ENCODE measurements at places on chromosomes 3 and 15. TPM values are rescaled to one million over a fixed set of nuclear protein-coding genes. Genes with fewer than 3 reads are reported as not detected.

Gene KBTBD8
- 30.6 TPM for total RNA-seq

GRCh38 chr15:31280046-31280830 is 46.4 kb upstream of the KLF13 start:
- H3K27ac ChIP-seq, result no peak overlapping the region
- H3K4me1 ChIP-seq, result peaks cover 3% of the 10 kb centered on the region
- H3K4me3 ChIP-seq, result no peak overlapping the region
- DNase-seq, result no peak
- H3K36me3 ChIP-seq, result no peaks in the 10 kb centered on the region

- DNase-seq, result no peak
Measured at GRCh38 chr3:66083096-66083678, 44.5 kb upstream of the MAGI1 start.

DNA sequence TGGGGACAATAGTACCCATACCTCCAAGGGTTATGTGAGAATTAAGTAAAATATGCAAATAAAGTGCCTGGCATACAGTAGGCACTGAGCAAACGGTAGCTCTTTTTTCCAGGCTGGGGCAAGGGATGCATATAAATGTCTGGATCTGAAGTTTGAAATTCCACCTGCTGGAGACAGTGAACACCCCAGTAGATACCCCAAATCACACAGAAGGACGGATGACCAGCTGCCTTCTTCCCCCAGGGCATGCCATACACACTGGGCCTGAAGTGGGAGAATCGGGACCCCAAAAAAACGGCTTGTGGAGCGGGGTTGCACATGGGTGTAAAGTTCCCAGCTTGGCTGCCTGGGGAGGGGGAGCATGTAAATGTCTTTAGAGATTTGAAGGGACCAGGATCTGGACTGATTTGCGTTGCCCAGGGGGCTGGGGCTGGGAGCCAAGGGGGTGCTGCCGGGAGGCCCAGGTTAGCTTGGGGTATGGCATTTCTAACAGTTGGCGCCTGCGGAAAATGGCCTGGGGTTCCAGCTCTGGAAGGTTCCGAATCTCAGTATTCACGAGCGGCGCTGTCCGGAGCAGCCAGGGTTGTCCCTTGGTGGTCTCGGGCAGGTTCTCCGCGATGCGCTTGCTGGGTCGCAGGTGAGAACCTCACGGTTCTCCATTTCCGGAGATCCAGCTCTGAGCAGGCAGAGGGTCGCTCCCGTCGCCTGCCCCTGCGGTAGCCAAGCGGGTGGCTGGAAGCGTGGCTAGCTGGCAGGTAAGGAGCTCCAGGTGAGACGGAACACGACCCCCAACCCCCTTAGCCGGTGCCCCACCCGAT is 42.6 kb upstream of the POLG start:
- H3K36me3 ChIP-seq, result peaks cover 2% of the 10 kb centered on the region
- peaks cover 9% of the 10 kb centered on the region for H3K4me1 ChIP-seq
- no peak overlapping the region for H3K27ac ChIP-seq
- H3K27me3 ChIP-seq, result peaks cover 78% of the 10 kb centered on the region
- no peak for DNase-seq

DNA sequence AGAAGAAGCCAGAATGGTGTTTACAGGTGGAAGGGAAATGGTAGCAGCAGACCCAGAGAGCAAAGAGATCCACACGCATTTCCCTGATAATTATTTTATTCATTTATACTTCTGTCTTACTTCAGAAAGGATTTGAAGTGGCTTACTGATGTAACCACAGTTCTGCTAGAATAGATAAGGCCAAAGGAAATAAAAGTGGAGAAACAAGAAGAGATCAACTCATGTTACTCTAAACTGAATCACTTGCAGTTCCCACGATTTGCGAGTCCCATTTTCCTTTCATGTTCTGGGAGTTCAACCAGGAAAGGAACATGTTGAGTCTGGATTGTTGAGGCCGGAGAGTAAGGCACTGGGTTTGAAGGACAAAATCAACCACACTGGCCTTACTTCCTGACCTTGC is 151.8 kb downstream of the MYRIP start:
- no peak for DNase-seq
- H3K4me3 ChIP-seq, result no peak overlapping the region
- peaks cover 4% of the 10 kb centered on the region for H3K27me3 ChIP-seq
- H3K36me3 ChIP-seq, result no peaks in the 10 kb centered on the region

DNA sequence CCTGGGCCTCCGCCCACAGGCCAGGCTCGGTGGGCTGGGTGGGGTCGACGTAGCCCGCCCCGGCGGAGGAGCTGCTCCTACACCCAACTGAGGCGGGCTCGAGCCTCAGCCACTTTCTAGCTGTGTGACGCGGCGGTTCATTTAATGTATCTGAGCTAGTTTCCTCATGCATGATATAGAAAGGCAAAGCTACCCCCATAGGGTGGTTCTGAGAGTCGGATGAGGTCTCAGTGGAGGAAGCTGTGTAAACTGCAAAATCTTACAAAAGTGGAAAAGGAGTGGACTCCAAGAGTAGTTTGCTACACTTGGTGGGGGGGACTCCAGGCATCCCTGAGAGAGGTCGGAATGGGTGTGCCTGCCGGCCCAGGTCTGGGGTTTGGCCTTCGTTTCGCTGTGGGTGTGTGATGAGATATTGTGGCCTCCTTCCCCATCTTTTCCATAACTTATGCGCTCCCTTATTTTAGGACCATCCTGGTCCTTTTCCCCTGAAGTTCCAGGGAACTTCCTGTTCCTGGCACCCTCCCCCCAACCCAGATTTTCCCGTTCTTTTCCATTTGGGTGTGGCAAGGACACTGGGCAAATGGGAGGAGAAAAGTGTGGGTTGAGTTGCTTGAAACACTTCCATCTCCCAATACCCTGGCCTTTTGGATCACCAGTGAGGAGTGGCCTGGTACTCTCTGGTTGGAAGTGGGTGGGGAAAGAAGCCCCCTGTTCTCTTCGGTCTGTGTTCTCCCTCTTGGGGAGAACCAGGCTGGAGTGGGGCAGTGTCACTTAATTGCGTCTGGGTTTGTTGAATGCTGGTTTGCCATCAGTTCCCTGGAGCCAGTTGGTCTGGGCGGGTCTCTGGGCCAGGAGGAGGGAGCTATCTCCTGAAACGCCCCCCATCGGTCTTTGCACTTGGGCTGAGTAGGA is 1.1 kb downstream of the PDIA5 start:
- peaks cover 7% of the 10 kb centered on the region for H3K27me3 ChIP-seq
- peaks cover 5% of the 10 kb centered on the region for H3K36me3 ChIP-seq
- peak; percentile 43 for DNase-seq
- H3K27ac ChIP-seq, result peak overlapping the region; percentile 72

- no peaks in the 10 kb centered on the region for H3K27me3 ChIP-seq
- H3K4me3 ChIP-seq, result no peak overlapping the region
- no peak overlapping the region for H3K27ac ChIP-seq
Measured at GRCh38 chr15:61080221-61081026, 148.7 kb downstream of the RORA start.

DNA sequence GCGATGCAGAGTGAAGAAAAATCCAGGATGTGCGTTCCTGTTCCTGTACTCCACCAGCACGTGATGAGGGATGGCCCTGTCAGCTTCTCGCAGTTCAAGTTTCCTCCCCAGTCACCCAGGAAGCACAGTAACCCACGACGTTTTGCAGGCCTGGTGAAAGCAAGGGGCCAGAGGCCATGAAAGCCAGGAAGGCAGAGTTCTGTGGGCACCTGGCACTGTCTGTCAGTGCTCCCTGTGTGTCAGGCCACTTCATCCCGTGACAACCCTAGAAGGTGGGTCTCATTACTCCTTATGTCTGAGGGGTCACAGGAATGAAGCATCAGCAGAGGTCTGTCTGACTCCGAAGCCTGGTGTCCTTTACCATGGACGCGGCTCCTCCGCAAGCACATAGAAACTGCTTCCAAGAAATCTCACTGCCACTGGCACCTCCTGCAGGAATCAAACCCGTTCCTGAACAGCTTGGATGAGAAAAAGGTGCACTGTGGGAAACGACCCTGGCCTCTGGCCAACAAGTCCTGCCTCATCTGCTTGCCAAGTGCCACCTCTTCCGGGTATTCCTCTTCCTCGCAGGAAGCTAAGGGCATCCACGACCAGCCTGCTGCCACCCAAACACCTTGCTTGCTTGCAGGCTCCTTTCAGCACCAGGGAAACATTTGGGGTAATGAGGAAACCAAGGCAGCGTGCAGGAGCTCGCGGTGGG is 14.6 kb downstream of the RAB43 start:
- H3K27me3 ChIP-seq, result no peaks in the 10 kb centered on the region
- peak overlapping the region; percentile 85 for H3K27ac ChIP-seq
- no peak for DNase-seq
- H3K4me1 ChIP-seq, result peaks cover 78% of the 10 kb centered on the region

DNA sequence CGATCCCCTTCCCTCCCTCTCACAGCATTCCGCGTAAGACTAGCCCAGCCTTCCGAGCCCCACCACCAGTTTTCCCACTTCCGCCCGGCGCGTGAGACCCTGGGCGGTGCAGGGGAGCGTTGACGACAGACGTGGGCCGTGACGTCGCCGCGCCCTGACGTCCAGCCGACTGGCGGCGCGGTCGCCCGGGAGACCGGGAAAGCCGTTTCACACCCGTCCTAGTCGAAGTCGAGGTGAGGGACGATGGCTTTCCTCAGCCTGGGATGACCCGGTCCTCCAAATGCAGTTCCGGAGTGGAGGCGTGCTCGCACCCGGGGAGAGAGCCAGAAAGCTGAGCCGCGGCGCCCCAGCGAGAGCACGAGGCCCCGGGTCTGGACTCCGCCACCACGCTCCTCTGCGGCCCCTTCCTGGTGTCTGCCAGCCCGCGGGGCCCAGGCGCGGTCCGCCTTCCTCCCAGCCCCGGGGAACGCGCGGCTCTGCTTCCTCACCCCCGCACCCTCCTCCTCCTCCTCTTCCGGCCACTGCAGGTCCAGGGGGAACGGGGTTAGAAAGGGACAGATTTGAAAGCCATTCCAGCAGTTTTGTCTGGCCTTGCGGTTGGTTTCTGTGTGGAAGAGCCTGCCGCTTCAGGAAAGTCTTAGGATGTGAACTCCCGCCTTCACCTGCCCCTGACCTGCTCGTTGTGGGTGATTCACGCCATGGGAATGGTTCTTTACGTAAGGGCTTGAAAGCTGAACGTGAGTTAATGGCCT is at the start of gene LEKR1:
LEKR1 (plus strand) TSS at position 210 of the 752 bp plus-strand sequence. CDS start 2,977 bp downstream, outside the sequence.
- H3K4me3 ChIP-seq, result peak within 1 kb of the TSS; percentile 95
- peaks cover 17% of the 10 kb centered on the region for H3K36me3 ChIP-seq
- H3K27me3 ChIP-seq, result no peaks in the 10 kb centered on the region
- DNase-seq, result peak; percentile 77
- H3K27ac ChIP-seq, result peak within 1 kb of the TSS; percentile 98
- peaks cover 25% of the 10 kb centered on the region for H3K4me1 ChIP-seq

DNA sequence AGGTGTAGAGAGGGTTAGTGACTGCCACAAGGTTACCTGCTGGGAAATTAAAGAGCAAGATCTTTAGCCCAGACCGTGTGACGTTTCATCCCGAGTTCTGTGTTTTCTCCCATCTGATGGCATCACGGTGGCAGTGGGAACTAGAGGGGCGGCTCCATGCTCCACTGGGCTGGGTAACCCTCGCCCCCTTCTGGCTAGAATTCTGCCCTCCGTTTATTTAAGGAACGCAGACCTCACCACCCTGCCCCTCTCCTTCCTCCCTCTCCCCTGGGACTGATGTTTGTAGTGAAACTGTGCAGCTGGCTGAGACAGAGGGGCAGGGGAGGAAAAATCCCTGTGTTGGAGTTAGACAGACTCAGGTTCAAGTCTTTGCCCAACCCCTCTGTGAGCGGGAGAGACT is 65.6 kb downstream of the ITGA11 start:
- H3K36me3 ChIP-seq, result no peaks in the 10 kb centered on the region
- no peak overlapping the region for H3K27ac ChIP-seq
- peaks cover 5% of the 10 kb centered on the region for H3K4me1 ChIP-seq
- H3K27me3 ChIP-seq, result no peaks in the 10 kb centered on the region
- no peak for DNase-seq
- H3K4me3 ChIP-seq, result no peak overlapping the region

- no peak for DNase-seq
- no peaks in the 10 kb centered on the region for H3K27me3 ChIP-seq
- H3K4me1 ChIP-seq, result peaks cover 25% of the 10 kb centered on the region
- no peak overlapping the region for H3K4me3 ChIP-seq
- H3K27ac ChIP-seq, result no peak overlapping the region
- H3K36me3 ChIP-seq, result peaks cover 52% of the 10 kb centered on the region
Measured at GRCh38 chr3:156811089-156811862, 14.9 kb upstream of the LEKR1 start.

Gene MFN1
- total RNA-seq, result 32.0 TPM

Gene MUC4
- 0.08 TPM for total RNA-seq

DNA sequence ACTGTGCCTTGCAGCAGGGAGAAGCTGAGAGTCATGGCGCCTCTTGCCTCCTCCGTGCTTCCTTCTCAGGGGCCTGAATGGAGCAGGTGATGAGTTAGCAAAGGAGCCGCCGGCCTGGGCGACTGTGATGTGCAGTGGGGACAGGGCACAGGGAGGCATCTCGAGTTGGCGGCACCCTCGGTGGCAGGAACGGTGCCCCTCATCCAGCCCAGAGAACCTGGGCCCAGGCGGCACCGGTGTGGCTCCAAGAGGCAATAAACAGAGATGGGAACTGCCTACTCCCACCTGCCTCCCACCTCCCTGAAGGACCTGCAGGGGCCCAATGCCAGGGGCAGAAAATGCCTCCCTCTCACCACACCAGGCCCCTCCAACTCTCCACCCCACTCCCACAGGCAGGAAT is 6.2 kb downstream of the SLC41A3 start:
- H3K36me3 ChIP-seq, result peaks cover 18% of the 10 kb centered on the region
- peaks cover 3% of the 10 kb centered on the region for H3K4me1 ChIP-seq
- no peak for DNase-seq
- H3K4me3 ChIP-seq, result no peak overlapping the region

DNA sequence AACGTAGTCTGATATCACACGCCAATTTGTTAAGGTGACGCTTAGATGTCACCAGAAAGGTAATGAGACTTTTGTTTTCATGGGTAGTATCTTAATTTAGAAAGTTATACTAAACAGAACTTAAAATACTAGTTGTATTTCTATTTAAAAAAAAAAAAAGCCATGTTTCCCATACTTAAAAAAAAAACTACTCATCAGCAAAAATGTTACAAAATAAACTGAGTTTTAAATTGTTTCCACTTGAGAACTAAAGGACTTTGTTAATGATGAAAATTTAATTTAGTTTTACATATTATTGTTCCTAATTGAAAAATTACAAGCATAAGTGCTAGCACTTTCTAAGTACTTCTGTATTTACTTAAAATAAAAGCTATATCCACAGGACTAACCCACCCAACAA is 300.8 kb upstream of the ATP11B start:
- H3K4me1 ChIP-seq, result no peaks in the 10 kb centered on the region
- DNase-seq, result no peak
- H3K36me3 ChIP-seq, result no peaks in the 10 kb centered on the region
- H3K4me3 ChIP-seq, result no peak overlapping the region
- H3K27ac ChIP-seq, result no peak overlapping the region

- H3K4me3 ChIP-seq, result no peak overlapping the region
- DNase-seq, result peak; percentile 20
- no peaks in the 10 kb centered on the region for H3K27me3 ChIP-seq
Measured at GRCh38 chr15:25693321-25694238, 169.5 kb downstream of the ATP10A start.

Gene SLC35G2
- 2.3 TPM for total RNA-seq

Gene TFDP2
- total RNA-seq, result 28.1 TPM

Gene ECE2
- not detected for total RNA-seq

Gene ARIH1
- 160 TPM for total RNA-seq

Gene NOX5
- not detected for total RNA-seq
